ENCODE measurements at places on chromosomes 13 and 19.

DNA sequence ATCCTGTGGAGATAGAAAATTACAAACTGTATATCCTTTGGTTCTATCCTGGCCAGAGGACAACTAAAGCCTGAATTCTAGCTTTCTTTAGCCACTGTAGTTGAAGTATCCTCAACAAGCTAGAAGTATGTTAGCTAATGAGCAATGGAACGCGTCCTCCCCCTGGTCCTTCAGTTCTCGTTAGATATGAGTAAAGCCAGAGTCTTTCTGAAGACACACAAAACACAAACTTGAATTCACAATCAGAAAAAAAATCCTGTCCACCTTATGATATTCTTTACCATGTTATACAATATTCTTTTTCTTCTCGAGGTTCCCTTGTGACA is 1527.0 kb upstream of the SLC10A2 start:
- DNase-seq = no peak

DNA sequence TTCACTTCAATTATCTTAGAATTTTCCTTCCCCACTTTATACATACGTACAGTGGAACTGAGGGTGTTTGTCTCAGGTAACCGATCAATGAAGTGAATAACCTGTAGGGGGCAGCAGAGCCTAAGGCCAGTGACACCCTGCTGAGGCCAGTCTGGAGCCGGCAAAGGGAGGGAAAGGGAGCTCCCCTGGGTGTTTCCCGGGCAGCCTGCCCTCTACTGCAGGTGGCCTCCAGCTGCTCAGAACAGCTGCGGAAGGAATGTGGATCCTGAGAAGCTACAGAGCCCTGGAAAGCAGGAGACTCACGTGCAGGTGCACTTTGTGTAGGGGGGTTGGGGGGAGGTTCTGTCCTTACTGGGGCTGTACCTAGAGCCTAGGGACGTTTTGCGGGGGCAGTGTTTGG is 832 bp upstream of the ZNF491 start:
- DNase-seq = no peak

- DNase-seq = no peak
Observed at GRCh38 chr19:31350693-31351055, 1.4 kb upstream of the TSHZ3 start.

DNA sequence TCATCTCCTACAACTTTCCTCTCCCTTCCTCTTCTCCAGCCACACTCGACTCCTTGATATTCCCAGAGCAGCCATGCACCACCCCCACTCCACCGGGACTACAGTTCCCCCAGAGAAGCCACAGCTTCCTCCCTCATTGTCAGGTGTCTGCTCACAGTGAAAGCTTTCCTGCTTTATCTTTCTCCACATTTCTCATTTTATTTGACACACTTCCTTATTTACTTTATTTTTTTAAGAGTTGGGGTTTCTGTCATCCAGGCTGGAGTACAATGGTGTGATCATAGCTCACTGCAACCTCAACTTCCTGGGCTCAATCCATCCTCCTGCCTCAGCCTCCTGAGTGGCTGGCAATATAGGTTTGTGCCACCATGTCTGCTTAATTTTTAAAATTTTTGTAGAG is 464.6 kb downstream of the MYO16 start:
- no peak for DNase-seq

- no peak for DNase-seq
Observed at GRCh38 chr13:57933606-57934005, 302.1 kb downstream of the PCDH17 start.

GRCh38 chr13:100364591-100364990 is 224.0 kb downstream of the GGACT start:
- DNase-seq = no peak

- no peak for DNase-seq
Observed at GRCh38 chr13:109483284-109483683, 303.1 kb downstream of the IRS2 start.

GRCh38 chr13:67736646-67737420 is 506.7 kb upstream of the PCDH9 start:
- DNase-seq = no peak

GRCh38 chr19:13583114-13583513 is 76.8 kb upstream of the CACNA1A start:
- DNase-seq = no peak

DNA sequence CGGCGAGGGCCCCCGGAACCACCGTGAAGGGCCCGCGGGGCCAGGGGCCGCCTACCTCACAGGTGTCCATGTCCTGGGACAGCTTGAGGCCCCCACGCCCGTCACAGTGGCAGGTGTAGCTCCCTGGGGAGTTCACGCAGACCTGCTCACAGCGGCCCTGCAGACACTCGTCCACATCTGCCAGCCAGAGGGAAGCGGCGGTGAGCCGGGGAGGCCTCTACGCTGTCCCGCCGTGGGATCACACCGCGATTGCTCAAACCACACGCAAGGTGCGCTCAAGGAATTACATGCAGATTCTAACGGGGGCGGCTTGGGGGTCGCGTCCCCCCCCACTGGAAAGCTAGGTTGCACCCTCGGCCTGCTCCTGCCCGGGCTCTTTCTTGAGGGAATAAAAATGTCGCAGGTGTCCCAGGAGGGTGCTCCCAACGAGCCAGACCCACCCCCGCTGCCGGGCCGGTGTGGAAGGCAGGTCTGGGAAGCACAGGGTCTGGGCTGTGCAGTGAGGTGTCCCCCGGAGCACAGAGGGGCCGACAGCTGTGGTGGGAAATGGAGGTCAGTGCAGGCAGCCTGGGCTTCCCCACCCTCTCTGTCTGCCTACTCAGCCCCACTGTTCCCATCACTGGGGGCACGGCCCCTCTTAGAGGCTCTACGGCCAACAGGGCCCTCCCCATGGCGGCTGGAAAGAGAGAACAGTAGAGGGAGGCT is 29.2 kb downstream of the GAS6 start:
- DNase-seq = no peak

- no peak for DNase-seq
Observed at GRCh38 chr13:101514695-101515275, 62.3 kb downstream of the ITGBL1 start.

- DNase-seq = no peak
Observed at GRCh38 chr13:60759499-60759898, 362.5 kb downstream of the TDRD3 start.

All from mesenteric fat pad (tissue), 1 donor.